ENCODE measurements at places on chromosomes 12 and 14.

DNA sequence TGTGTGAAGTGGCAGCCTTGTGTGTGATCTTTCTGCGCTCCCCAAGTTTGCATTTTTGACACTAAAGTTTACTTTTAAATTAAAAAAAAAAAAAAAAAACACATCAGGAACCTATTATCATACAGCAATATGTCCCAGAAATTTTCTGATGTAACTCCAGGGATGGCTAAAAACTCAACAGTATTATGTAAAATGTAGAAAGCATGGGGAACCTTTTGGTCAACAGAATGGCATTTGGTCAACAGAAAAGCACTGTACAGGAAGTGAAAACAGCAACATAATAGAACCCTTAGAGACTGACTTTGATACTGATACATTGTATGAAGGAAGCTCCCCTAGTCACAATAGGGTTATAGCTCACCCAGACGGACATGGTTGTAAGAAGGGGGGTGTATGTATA lies 224.3 kb downstream of the ITPR2 start:
- no peak for DNase-seq

DNA sequence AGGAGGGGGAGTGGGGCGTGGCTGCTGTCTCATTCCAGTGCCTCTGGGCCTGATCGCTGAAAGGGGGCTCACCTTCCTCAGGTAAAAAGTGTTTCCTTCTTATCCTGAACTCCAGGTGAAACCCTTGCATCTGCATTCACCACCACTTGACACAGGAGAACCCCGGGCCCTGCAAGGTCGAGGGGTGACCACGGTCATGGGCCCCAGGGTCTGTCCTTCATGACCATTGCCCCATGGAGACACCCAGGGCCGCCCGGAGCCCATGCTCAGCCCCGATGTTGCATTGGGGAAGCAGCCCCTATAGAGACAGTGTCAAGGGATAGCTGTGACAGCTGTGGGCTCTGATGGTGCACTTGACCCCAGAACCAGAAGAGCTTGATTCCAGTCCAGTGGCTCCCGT lies 34.4 kb upstream of the DYNC1H1 start:
- no peak for DNase-seq

- DNase-seq, result no peak
These were observed 387.8 kb upstream of the RPL10L start for GRCh38 chr14:47039336-47039735.

GRCh38 chr12:112456029-112456428 lies 37.3 kb downstream of the PTPN11 start:
- no peak for DNase-seq

DNA sequence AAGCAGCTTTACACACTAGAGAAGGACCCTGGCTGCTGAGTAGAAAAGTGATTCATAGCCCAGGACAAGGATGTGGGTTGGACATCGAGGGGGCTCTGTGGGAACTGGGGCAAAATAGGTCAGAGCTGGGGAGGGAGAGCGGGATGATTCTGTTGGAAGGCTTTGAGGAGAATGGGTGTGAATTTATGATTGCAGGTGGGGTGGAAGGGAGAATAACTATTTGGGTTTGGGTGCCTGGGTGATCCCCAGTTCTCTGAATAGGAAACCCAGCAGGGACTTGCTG lies 13.1 kb downstream of the SERPINA3 start:
- DNase-seq, result no peak

DNA sequence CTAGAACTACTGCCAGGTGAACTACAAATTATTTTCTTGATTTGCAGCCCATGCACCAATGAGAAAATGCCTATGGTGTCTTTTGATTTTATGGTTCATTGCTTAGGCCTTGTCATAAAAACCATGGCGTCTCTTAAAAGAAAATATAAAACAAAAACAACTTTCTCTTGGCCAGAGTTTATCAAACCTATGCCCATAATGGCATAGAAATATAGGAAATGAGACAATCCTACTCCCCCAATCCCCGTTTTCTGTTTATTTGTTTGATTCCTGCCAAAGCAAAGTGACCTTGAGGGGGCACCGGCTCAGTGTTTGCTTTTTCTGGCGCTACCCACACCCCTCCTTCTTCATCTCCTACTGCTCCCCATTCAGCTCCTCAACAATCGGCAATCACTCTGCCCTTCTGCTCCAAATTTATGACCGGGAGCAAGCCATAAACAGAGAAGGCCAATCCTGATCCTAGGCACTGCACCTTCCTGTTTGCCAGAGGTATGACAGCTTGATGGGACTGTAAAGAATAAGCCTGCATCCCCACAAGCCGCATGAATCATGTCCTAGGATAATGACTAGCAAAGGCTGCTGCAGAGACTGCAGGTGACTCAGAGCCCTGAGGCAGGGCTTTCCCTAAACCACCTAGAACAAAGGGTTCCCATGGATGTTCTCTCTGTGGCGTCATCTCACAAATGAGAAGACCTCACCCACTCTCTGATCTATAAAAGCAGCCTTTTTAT lies 874.9 kb downstream of the NRXN3 start:
- no peak for DNase-seq

DNA sequence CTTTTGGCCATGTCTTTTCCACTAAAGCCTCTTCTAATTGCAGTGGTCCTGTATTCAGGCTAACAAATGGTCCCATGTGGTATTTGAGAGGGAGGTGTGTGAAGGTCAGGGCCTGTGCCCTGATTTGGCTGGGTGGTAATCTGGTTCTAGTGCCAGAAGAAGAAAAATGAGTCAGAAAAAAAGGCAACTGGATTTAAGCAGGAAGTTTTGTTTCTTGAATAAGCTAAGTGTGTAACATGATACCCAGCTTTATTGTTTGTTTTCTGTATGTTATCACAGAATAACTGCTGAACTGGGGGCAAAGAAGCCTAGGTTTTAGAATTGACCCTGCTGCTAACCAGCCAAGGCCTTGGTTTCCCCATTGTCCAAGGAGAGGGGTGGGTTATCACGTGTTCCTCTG lies 134.0 kb downstream of the ANO6 start:
- no peak for DNase-seq

DNA sequence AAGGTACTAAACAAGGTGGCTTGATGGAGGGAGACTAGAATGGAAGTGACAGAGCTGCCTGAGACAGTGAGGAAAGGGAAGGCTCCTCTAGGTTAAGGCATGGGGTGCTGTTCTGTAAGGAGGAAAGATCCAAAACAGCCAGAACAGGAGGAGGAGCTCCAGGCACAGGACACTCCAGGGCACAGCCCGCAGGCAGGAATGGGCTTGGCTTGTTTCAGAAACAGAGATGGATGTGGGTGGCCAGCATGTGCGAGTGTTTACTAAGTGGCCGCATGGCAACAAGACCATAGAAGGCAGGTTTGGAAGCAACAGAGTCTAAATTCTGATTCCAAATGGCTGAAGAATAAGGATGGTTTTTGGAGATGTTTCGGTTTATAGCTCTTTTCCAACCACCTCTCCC lies 889.1 kb downstream of the AACS start:
- DNase-seq, result no peak

- DNase-seq, result no peak
These were observed 339.0 kb downstream of the CACNA1C start for GRCh38 chr12:2391740-2392331.

DNA sequence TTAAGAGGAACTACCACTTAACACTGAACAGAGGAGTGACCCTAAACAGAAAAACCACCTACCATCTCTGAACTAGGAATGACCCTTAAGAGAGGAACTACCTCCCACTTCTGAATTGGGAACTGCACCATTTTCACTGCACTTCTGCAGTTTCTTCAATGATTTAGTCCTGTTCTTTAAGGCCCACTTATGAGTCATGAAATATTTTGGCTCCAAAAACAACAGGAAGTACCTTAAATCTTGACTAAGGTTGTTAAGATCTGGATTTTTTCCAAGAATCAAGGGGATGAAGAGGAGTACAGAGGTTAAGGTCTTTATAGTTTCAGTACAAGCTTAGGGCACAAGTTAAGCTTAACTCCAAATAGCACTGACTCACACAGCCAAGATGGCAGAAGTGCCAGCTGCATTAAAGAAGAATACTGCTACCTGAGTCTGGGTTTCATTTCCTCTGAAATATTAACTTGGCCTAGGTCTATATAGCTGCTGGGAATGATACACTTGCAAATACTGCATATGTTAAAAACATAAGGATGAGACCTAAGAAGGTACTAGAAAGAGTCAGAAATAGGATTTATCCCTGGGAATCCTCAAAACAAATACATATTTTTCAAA lies 4.2 kb downstream of the NPC2 start:
- no peak for DNase-seq

GRCh38 chr14:82911930-82912329 lies 1378.3 kb upstream of the SEL1L start:
- no peak for DNase-seq

DNA sequence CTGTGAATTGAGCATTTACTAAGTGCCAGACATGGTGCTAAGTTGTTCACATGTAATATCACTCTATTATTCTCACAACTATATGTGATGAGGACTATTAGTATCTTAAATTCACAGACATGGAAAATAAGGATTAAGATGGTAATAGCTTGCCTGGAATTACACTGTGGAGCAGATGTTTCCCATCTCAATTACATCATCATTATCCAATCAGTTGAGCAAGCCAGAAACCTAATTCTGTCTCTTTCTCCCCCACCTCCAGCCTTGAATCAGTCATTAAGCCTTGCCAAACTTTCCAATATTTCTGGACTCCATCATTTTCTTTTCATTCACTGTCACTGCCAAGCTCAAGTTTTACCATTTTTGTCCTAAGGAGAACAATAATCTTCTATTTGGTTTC lies 287.8 kb upstream of the KITLG start:
- DNase-seq, result no peak

All from right kidney (tissue), 9 donors.